Natural killer cell treated with Interleukin-12 subunit alpha and Interleukin-12 subunit beta and Interleukin-15 and Interleukin-18, amount 100 ng/mL, for 72 hours (primary cell): ENCODE measurements at places on chromosomes 1 and 21. TPM values are rescaled to one million over a fixed set of nuclear protein-coding genes. Genes with fewer than 3 reads are reported as not detected.

GRCh38 chr21:42787613-42788012, 91.7 kb downstream of the WDR4 start:
- DNase-seq: no peak

DNA sequence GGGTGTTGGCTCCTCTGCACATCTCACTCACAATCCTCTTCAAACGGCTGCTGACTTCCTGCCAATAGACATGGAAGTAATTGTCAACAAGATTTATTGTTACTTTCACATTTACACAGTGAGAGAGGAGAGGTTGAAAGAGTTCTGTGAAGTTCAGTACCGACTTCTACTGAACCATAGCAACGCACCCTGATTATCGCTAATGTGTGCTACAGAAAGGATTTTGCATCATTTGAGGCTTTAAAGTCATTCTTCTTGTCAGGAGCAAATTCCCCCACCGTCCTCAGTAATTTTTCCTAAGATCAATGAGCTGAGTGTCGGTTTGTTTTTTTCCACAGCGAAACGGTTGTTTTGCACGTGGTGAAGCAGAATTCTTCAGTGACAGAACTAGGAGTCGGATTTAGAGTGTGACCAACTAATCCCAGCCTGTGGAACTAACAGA, 361.0 kb downstream of the ADGRL2 start:
- DNase-seq: no peak

CCDC17 gene
- 4.4 TPM for total RNA-seq

DNA sequence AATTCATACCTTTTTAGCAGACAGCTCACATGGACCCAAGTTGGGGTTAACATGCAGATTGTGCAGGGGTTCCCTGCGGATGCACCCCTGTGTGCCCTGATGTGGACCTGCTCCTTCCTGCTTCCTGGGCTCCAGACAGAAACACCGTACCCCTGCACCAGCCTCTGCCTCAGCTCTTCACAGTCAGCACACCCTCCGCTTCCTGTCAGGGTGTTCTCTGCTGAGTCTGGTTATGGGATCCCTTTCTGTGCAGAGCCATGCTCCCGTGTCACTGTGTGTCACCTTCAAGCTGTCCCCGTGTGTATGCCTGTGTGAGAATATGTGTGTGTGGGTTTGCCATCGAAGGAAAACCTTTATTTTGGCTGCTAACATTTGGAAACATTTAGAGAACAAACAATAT, 48.7 kb upstream of the KCNJ15 start:
- DNase-seq: no peak

- DNase-seq: no peak
Measured at GRCh38 chr1:84703431-84703830, 13.2 kb upstream of the SSX2IP start.

DNA sequence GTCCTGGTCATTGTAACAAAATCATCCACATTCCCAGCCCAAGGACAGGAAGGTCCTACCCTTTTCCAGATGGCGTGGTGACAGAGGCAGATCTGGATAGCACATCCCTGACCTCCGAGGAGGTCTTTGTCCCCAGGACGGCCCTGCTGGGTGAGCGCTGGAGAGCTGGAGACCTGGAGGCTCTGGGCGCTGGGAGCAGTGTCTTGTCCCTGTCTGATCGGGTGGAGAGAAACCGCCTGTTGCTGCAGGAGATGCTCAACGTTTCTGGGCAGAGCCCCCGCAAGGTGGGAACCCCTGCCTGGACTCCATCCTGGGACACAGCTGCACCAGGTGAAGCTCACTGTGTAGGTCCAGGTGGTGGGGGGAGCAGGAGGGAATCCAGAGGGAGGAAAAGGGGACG, 4.1 kb downstream of the KIAA1614 start:
- DNase-seq: peak; percentile 54

- DNase-seq: no peak
Measured at GRCh38 chr1:212062832-212063438, 27.4 kb downstream of the DTL start.

DNA sequence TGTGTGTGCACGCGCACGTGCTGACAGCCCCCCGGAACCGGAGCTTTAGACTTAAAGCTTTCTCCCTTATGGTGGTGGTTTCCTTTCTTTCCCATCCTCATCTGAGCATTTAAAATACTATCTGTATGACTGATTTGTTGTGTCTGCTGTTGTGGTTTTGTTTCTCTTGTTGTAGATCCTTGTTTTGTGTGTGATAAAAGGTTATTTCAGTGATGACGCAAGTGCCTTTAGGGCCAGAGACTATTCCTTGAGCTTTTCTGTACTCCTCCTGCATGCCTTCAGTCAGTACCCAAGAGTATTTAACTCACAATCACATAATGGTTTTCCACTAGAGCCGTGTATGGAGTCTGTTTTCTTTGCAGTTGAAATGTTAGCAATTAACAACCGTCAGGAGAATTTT, 45.4 kb downstream of the LCA5L start:
- DNase-seq: no peak

DNA sequence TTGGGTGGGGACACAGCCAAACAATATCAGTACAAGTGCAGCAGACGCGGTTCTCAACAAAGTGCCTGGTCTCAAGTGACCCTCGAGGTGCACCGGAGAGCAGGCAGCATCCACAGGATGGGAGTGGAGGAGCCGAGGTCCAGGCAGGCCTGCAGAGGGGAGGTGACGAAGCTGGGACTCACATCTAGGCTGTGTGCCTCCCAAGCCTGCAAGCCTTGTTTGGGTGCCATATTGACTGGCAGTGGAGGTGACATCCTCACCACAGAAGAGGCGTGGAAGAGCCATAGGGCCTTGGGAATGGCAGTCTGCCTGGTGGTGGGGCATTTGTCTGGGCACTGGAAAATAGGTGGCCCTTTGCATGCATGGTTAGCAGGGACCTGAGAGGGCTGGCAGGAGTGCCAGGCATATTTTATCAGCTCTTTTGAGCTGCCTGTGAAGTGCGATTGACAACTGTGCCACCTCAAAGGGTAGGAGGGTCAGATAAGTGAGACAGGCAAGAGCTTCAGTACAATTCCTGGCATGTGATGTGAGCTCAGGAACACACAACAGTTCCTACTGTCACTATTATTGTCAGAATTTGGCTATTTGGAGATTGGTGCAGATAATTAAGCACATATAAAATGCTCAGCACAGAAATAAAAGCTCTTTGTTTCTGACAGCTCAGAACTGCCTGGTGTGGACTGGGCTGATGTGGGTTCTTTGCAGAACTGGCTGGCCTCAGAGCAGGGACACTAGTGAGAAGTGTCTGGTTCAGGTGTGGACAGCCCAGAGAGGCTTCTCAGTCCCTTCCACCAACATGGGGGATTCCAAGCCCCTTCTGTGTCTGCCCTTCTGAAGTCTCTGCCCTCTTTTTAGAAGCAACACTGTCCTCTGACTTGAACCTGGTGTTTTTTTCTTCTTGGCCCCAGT, 347.6 kb upstream of the AJAP1 start:
- no peak for DNase-seq

GRCh38 chr1:21607549-21608529, 61.3 kb downstream of the RAP1GAP start:
- DNase-seq: peak; percentile 83

DNA sequence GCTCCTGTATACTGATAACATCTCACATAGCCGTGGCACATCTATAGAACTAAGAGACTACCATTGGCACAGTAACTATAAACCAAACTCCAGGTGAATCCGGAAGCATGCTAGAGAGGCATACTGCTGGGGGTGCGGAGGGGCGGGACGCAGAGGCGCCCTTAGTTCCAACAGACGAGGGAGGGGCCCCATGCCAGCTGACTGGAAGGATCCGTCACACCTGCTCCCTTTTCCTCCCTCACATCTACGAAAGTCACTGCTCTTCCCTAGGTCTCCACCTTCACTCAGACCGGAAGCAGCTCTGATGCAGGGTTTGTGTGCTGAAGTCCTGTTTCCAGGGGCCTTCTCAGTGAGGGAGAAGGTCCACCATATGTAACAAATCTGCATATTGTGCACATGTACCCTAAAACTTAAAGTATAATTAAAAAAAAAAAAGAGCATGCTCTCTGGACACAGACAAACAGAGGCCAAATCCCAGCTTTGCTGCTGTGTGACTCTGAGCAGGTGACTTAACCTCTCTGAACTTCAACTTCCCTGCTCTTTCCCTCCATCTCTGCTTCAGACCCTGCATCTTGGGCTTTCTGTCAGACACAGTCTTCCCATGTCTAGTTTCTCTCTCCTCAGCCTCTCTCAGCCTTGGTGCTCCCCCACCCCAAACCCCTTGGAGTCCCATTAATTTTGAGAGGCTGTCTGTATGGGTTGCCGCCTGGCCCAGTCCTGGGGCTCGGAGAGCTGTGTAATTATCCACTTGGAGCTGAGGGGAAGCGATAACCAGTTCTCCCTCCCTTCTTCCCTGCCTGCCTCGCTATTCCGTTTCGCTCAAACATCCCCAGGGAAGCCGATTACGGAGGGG, 7.8 kb upstream of the GJB5 start:
- DNase-seq: no peak

GRCh38 chr1:15432324-15432723, 5.9 kb upstream of the CTRC start:
- no peak for DNase-seq

GRCh38 chr1:174923820-174924219, 75.9 kb upstream of the CACYBP start:
- DNase-seq: no peak

LHX8 gene
- total RNA-seq: not detected

GRCh38 chr1:41492341-41492848, 7.9 kb upstream of the EDN2 start:
- no peak for DNase-seq

NUF2 gene
- 52.2 TPM for total RNA-seq

KRTAP7-1 gene
- not detected for total RNA-seq
